ENCODE measurements at places on chromosomes 3 and 15. TPM values are rescaled to one million over a fixed set of nuclear protein-coding genes. Genes with fewer than 3 reads are reported as not detected.

Gene SCN11A
- total RNA-seq = 1.2 TPM

DNA sequence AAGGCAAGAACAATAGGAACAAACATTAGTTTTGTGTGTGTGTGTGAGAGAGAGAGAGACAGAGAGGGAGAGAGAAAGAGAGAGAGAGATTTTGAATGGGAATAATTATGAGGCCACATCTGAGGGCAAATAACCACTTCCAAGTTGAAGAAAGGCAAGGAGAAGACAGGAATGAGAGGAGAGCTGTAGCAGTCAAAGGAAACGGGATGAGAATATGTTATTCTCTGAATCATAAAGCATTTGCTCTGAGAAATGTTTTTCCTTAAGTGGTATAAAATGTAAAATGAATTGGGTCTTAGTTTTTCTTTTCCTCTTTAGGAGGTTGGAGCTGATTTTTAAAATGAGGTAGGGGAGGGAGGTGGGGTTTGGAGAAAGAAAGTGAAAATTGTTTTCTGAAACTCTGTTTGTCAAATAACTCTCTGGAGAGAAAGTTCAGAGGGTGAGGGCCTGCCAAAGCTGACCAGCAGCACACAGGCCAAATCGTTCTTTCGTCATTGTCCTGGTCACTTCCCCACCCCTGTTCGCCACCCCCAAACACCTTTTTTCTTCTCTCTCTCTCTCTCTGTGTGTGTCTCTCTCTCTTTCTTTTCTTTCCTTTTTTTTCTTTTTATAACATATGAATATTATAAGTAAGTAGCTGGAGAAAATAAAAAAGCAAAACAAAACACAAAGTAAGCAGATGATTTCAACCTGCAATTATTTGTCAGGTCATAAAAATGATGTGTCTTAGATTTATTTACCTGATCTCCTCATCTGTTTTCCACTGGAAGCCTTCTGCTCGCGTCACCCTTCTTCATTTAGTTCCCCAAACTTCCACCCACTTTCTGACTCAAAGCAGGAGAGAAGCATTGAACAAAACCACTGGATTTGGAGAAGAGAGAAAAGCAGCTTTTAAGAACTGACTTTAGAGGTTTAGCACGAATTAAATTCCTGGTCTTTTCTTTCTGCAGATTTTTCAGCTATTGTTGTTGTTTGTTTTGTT lies 110.6 kb downstream of the LPP start:
- no peak for ATAC-seq

GRCh38 chr3:105140899-105141367 lies 225.8 kb upstream of the ALCAM start:
- ATAC-seq = no peak

- ATAC-seq = peak; percentile 95
These were observed 76.8 kb downstream of the BDH1 start for GRCh38 chr3:197478746-197479668.

DNA sequence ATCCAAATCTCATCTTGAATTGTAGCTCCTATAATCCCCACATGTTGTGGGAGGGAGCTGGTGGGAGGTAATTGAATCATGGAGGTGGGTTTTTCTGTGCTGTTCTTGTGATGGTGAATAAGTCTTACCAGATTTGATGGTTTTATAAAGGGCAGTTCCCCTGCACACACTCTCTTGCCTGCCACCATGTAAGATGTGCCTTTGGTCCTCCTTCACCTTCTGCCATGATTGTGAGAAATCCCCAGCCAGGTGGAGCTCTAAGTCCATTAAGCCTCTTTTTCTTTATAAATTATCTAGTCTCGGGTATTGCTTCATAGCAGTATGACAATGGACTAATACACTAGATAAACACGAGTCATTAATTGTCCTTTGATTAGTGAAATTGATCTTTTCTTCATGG lies 214.5 kb upstream of the CFAP20DC start:
- no peak for ATAC-seq

DNA sequence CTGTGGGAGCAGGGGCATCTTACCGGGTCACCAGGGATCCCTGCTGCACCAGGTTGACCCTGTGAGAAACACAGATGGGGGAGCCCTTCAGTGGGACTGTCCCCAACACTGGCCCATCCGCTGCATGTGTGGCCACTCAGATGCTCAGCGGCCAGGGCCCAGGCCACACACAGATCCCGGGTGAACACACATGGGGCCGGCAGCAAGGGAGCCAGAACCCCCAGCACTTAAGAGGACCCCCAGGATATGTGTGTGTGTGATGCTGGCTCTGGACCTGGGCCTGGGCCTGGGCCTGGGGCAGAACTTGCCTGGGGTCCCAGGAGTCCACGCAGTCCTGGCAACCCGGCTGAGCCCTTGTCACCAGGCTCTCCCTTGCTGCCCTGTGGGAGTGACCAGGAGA lies 4.9 kb upstream of the UCN2 start:
- no peak for ATAC-seq

Gene MON1A
- 10.6 TPM for total RNA-seq

DNA sequence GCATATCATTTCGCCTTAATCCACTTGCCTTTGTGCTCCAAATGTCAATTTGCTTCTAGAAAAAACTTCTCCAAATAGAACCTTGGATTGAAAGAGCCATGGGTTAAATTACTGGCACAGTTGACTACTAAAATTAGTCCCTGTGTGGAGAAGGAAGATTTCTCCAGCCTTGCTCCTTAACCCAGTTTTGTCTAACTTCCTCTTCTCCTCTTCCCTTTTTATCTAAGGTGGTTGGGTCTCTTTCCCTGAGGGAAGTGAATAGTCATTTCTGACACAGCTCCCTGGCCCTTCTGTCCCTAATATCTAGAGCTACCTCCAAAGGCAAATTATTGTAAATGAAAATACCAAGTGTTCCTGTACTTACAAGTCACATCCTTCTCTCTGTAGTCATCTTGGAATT lies 527.9 kb upstream of the TBL1XR1 start:
- ATAC-seq = no peak

DNA sequence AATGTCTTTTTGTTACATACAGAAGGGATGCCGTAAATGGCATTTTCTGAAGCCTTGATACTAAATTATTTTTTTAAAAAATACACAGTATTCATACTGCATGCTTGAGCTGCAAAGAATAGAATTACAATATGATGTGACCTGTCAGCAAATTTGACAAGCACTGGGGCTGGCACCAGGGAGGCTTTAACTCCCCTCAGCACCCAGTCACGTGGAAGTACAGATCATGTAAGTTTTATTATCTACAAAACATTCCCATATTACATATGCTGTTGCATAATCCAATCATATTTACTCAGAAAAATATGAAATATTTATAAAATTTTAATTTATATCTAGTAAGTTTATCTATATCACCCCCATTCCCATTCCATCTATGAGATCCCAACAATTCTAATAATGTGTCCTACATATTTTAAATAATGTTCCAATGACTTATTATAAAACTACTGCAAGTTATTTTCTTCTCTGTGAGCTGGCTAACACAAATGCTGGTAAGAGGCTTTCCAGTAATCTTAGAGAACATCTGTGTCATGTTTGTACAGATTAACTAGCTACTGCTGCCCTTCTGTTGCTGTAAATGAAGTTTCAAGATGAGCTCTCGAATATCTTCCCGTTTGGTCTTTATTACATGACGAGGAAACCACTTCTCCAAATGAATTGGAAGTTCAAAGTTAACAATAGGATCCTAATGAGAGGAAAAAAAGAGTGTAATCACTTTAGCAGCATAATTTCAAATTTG lies 5.2 kb upstream of the IMPG2 start:
- ATAC-seq = no peak

DNA sequence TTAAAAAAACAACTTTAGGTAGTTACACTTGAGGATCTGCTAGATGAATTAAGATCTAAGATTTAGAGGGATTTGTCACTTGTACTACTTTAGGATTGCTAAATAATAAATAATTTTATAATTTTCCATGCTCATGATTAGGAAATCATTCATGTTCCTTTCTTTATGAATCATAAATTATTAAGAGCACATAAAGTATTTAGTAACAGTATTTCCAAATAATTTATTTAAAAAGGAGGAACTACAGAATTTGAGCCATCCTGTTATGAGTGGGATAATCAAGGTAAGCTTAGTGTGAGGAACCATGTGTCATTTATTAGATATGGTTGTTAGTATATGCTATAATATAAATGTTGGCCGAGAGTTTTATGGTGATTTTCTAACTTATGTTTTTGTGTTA lies 37.5 kb upstream of the C3orf38 start:
- no peak for ATAC-seq

DNA sequence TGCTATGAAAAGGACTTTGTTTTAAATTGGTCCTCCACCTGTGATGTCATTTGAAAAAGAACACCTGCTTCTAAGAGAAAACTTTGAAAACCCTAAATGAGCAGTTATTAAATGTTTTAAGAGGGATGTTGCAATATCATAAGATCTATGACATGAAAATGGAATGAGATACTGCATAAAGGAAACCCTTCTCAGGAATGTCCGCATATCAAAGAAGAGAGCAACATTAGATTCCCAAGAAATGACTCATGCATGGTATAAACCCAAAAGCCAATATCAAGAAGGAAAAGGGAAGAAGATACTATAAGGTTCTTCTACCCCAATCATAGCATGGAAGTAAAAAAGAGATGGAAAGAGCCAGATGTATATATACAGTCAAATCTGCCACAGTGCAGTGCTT lies 627.5 kb upstream of the LMCD1 start:
- no peak for ATAC-seq

GRCh38 chr3:17052363-17052762 lies 167.6 kb downstream of the PLCL2 start:
- no peak for ATAC-seq

- peak; percentile 72 for ATAC-seq
These were observed 428.1 kb downstream of the ROBO2 start for GRCh38 chr3:77467702-77468625.

- ATAC-seq = no peak
These were observed 146.3 kb upstream of the SOX2 start for GRCh38 chr3:181565416-181565815.

DNA sequence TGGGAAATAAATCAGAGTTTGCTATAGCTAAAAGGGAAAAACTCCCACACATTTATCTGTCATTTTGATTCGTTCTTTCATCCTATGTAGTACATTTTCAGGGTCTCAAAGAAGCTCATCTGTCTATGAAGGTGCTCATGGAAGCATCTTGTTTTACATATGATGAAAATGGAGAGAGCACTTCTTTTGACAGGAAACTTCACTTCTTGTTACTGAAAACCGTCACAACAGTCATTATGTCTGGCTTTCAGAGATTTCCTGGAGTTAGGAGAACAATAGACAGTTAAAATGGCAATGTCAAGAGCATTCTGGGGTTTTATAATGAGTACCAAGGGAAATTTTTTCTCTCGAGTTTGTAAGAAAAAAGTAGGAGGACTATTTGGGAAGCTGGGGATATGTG lies 83.3 kb downstream of the TMEM108 start:
- ATAC-seq = no peak

- no peak for ATAC-seq
These were observed 4.8 kb downstream of the CSRNP1 start for GRCh38 chr3:39148435-39149058.

Gene EIF2A
- 85.1 TPM for total RNA-seq

DNA sequence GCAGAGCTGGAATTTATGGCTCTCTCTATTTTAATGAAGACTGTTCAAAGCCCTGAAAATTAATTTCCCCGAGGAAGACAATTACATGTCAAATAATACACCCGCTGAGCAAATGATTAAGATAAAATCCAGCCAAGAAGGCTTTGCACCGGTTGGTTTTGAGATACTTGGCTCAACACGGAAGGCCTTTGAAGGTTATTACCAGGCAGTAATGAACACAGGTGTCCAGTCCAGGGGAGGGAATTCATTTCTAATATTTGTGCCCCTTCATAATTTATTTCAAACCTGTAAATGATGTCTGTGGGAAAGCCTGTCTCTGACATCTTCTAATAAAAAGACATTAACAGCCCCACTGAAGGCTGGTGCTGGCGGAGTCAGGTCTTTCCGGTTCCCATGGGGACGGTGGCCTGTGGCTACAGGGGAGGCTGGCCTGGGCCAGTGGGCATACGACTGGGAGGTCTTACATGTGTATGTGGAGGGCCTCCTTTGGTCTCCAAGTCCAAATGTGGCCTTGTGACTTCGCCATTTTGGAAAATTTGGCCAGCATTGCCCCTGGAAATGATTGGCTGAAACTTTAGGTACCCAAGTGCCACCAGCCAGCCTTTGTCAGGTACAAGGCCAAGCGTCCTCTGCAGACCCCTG lies 49.9 kb upstream of the IQSEC1 start:
- peak; percentile 68 for ATAC-seq

Gene IL17RE
- total RNA-seq = 0.54 TPM

- no peak for ATAC-seq
These were observed 30.6 kb upstream of the GPR160 start for GRCh38 chr3:170007031-170007663.

DNA sequence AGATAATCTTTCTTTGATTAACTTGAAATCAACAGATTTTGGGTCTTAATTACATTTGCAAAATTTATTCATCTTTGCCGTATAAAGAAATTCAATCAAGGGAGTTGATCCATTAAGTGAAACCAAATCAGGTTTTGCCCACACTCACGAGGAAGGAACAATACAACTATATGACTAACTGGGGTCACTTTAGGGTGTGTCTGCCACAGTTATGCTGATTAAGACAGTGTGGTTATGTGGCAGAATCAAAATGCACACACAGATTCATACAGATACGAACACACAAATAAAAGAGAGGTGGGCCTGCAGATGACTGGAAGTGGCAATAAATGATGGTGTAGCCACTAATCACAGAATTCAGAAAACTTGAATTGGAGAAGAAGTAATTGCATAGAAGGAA lies 543.5 kb downstream of the GABRG3 start:
- ATAC-seq = no peak

Gene CAV3
- not detected for total RNA-seq

Gene RTP3
- not detected for total RNA-seq

DNA sequence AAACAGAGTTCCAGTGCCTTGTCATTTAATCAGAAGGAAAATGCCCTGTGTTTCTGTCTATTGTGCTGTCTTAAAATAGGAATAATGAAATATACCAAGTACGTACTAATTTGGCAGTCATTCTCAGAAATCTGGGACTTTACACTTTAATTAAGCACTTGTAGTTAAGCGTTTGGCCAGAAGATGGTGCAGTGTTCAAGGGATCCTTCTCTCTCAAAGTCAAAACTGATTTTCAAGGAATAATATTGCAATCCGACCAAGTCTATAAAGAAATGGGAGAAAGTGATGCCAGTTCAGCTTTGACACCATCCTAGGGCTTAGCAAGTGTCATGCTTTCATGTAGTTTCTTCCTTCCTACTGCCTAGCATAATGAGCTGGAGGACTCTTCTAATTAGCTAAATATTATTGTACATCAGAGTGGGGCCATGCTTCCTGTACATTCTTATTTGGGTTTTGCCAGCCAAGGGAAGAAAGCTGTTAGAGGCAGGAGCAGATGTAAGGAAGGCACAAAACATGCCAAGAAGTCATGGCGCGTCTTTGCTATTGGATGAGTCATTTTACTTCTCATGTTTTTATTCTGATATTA lies 64.8 kb downstream of the SAMMSON start:
- peak; percentile 39 for ATAC-seq

Gene RASL12
- total RNA-seq = not detected

DNA sequence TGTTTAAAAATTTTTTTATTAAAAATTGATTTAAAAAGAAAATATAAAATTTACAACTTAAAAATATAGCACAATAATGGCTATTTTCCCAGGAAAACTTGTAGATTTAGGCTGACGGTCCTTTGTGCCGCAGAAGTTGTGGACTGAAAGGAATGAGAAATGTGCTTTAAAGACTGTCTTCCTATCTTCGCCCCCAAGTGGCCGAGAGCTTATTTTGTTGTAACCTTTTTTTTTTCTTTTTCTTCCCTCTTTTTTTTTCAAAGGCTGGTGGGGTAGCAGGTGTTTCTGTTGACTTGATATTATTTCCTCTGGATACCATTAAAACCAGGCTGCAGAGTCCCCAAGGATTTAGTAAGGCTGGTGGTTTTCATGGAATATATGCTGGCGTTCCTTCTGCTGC lies 15.5 kb downstream of the SLC25A26 start:
- ATAC-seq = no peak

Gene GP5
- total RNA-seq = 3.3 TPM

Gene SPINT1
- total RNA-seq = 0.36 TPM

Gene RPSA
- 1,578 TPM for total RNA-seq
